ENCODE measurements at places on chromosomes 3 and 15. TPM values are rescaled to one million over a fixed set of nuclear protein-coding genes. Genes with fewer than 3 reads are reported as not detected.

DNA sequence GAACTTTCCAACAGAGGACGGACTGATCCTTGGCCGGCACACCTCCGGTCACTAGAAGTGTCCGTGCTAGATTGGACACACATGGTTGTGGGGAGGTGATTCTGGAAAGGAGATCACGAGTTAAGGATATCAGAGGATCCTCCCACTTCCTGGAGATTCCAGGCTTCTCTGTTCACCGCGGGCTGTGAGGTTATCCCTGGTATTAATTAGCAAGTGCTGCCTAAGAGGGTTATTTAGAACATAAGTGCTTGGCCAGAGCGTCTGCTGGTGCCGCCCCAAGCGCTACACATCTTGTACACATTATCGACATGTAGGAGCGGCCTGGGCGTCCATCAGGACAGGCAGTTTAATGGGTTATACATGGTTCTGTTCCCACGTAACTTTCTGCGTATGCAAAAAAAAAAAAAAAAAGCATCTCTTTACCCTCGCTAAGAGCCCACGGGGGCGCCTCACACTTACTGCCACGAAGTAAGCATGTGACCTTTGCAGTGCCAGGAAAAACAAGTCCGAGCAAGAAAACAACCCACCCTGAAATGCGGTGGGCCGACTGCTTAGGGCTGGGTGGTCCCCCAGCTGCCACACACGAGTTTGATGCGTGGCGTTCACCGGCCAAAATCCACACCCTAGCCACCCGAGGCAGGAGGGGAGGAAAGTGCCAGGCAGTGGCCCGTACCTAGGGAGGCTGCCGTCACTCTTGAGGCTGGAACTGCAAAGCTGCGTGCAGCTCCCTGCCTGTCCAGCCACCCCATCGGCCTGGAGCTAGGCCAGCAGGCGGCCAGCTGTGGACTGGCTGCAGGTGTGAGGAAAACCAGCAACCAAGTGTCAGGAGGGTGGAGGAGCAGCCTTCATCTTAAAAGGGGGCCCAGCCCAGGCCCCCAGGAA, 78.0 kb downstream of the CPN2 start:
- DNase-seq, result no peak

GRCh38 chr3:133424937-133425869, 25.3 kb downstream of the BFSP2 start:
- no peak for DNase-seq

DNA sequence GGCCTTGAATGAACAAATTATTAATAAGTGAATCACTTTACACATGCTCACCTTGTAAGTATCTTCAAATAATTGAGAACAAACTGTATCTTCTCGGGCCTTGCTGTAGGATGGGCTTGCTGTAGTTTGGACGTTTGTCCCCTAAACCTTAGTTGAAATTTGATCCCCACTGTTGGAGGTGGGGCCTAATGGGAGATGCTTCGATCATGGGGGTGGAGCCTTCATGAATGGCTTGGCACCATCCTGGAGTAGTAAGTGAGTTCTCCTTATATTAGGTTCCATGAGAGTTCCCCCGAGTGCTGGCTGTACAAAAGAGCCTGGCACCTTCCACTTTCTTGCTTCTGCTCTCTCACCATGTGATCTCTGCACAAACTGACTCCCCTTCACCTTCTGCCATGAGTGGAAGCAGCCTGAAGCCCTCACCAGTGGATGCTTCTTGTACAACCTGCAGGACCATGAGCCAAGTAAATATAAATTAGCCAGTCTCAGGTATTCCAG, 29.3 kb downstream of the PIGB start:
- no peak for DNase-seq

DNA sequence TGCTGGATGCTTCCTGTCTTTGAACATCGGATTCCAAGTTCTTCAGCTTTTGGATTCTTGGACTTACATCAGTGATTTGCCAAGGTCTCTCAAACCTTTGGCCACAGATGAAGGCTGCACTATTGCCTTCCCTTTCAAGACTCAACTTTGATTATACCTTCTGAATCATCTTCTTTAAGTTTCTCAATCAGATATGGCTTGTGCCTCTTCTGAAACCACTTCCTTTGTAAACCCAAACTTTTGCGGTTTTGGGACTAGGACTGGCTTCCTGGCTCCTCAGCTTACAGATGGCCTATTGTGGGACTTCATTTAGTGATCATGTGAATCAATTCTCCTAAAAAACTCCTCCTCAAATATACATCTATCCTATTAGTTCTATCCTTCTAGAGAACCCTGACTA, 47.1 kb upstream of the CADPS start:
- DNase-seq, result no peak

GRCh38 chr3:185797993-185798830, 26.6 kb downstream of the IGF2BP2 start:
- DNase-seq, result no peak

DNA sequence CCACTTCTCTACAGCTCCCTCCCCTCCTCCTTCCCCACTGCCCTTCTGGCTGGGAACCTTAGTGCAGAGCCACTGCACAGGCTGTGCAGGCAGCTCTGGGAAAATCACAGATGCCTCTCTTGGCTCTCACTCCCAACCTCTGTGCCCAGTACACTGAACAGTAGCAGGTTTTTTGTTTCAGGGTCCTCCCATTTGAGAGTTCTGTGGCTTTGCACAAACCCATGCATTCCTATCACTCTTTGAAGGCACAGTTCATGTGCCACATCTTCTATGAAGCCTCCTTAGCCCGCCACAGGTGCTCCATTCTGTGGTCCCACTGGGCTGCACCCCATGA, 103.9 kb downstream of the SNRK start:
- no peak for DNase-seq

DNA sequence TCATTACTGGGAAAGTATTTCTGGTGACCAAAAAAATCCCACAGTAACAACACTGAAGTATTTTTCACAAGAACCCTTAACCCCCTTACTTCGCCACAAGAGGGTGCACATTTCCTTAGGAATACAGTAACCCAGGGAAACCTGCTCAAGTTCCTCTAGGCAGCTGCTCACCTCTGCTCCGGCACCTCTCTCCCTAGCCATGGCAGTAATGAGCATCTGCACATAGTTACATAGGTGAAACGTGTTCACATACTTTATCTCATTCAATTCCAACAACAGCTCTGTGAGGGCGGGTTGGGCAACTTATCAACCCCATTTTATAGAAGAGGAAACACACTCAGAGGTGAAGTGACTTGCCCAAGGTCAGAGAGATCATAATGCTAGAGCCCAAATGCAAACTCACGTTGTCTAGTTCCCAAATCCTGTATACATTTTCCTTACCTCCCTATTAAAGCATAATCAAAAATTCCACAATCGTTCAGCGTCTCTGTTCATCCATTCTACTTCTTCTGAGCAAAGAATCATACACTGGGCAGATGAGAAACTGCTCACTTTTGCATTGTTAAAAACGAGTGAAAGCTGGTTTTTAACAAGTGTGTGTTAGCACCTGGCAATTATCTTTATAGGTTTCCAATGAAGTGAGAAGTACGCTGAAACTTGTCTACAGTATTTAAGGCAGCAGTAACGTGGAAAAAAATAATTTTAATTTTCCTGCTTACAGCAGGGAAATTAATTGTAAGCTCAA, 90.7 kb downstream of the IGF2BP2 start:
- DNase-seq, result no peak

DNA sequence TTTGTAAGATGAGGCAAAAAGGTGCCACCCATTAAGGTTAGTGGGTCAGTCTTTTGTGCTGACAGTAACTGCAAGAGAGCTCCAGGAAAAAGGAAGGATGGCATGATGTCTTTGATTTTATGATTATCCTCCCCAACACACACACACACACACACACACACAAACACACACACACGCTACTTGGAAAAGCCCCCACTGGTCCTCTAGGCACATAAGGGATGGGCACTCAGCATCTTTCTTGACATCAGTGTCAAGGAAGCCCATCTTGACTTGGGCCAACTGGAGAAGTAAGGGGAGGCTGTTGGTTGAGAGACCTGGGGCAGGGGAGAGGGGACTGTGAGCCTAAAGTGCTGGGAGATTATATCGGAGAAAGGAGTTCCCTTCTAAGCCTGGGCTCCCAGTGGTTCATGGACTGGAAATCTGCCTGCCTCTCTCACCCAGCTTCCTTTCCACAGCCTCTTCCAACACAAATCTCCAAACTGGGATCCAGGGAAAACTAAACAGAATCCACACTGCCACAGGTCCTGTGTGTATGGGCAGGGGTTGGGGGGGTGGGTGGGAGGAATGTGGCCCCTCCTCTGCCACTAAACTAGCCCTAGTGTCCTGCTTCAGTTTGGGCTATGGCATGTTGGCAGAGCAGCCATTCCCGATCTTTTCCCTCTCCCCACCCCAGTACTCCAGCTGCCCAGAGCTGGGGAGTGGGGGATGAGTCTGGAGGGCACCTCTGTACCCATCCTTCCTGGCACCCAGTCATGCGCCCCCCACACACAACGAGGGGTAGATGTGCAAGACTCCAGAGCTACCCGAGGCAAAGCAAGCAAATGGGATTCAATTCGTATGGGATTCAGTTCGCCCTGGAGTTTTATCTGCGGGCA, 1.6 kb downstream of the AMOTL2 start:
- no peak for DNase-seq

DNA sequence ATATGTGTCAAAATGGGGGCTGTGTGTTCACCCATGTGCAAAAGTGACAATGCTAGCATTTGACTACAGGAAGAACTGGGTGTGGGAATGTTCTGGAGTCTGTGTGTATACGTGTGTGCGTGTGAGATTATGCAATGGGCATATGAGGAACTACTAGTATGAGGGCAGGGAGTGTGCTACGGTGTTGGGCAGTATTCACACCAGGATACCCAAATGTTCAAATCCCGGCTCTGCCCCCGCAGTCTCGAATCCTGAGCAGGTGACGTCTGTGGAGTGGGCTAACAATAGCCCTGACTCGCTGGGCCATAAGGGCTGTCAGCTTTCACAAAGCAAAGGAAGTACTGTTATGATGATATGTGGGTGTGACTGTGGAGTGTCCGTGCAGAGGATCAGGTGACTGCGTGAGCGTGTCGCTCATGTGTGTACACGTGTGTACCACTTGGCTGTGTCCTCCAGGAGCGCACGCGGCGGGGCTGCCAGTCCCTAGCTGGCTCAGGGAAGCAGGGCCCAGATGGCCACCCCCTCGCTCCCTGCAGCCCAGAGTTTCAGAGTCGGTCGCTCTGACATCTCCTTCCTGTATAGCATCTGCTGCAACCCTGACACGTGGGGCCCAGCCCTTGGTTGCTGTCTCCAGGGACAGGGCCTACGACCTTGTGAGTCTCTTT, 27.2 kb downstream of the IQSEC1 start:
- no peak for DNase-seq

GRCh38 chr3:57855281-57855680, 99.2 kb downstream of the SLMAP start:
- no peak for DNase-seq

DNA sequence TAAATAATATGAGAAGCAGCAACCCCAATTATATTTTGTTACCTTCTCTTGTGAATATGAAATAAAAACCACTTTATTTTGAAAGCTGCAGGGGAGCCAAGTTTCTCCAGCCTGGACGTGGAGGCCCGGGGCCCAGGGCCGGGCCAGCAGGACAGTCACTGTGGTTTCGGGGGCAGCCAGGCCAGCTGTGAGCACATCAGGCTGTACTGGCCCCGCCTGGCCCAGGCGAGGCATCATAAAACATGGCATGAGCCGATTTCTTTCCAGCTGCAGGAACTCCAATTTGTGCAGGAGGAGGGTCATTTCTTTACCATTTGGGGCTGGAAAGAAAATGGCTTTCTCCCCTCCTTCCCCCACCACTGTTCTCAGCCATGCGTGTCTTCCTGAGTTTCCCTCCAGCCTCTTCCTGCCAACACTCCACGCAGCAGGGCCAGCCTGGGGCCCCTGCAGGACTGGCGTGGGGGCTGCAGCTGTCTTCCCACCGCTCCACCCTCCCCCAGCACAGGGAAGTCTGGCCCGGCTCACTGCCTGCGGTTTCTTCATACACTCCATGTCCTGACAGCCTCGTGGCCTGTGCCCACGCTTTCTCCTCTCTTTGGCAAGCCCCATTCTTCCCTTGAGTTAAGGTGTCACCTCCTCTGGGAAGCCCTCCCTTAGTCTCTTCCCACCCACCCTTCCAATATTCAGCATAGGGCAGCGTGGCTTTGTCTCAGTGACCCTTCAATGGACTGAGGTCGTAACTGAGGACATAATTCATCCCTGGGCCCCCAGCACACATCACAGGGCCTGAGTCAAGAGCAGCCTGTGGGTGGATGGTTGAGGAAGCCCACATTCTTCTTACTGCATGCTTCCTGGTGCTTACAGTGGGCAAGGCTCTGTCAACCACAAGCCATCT, 135.8 kb downstream of the CHSY1 start:
- no peak for DNase-seq

DNA sequence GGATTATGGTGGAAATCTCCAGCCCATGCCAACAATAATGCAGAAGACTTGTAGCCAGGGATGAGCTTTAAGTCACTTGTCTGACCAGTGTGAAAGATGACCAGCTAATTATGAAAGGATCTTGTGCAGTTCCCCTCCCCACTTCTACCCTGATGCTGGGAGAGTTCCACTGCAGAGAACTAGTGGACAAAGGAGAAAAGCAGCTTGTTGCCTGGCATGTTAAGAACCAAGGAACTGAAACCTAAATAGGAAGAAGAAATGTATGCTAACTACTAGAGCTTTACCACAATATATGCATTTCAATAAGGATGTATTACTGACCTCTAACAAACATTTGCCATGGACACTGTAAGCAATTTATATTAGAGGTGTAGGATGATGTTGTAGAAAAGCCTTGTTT, 52.2 kb upstream of the CSTA start:
- no peak for DNase-seq

- DNase-seq, result peak; percentile 62
Measured at GRCh38 chr15:58551764-58552504, 120.1 kb downstream of the LIPC start.

Gene ALPK3
- total RNA-seq, result 99.0 TPM

Gene ELL3
- total RNA-seq, result 2.4 TPM

Gene DOCK3
- total RNA-seq, result 2.7 TPM

Gene TERC
- total RNA-seq, result 53.6 TPM
